ENCODE measurements at places on chromosomes 7 and 10. TPM values are rescaled to one million over a fixed set of nuclear protein-coding genes. Genes with fewer than 3 reads are reported as not detected.
A peak's percentile ranks its signal among the peaks of the same experiment; 100 is the strongest.

DNA sequence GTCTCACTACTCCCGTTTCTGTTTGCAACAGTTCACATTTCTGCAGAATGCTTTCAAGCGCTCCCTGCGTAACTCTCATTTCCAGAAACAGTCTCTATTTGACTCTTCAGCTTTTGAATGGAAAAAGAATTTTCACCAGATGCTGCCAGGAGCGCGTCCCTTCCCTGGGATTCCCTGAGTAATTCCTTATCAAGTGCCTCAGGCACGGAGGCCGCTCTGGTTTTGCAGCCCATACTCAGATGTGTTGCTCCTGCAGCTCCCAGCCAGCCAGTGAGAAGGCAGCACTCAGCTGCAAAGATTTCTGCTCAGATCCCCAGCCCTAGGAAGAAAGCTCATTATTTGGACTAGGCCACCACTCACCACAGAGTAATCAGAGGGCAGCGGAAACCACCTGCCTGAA lies 161.1 kb upstream of the CHST15 start:
- no peak for DNase-seq

GRCh38 chr10:1315178-1315577 lies 259.0 kb downstream of the WDR37 start:
- DNase-seq, result no peak

- DNase-seq, result no peak
Measured at GRCh38 chr7:17934094-17934493, 6.2 kb downstream of the SNX13 start.

GRCh38 chr10:58210160-58210559 lies 57.5 kb downstream of the IPMK start:
- peak; percentile 48 for DNase-seq

DNA sequence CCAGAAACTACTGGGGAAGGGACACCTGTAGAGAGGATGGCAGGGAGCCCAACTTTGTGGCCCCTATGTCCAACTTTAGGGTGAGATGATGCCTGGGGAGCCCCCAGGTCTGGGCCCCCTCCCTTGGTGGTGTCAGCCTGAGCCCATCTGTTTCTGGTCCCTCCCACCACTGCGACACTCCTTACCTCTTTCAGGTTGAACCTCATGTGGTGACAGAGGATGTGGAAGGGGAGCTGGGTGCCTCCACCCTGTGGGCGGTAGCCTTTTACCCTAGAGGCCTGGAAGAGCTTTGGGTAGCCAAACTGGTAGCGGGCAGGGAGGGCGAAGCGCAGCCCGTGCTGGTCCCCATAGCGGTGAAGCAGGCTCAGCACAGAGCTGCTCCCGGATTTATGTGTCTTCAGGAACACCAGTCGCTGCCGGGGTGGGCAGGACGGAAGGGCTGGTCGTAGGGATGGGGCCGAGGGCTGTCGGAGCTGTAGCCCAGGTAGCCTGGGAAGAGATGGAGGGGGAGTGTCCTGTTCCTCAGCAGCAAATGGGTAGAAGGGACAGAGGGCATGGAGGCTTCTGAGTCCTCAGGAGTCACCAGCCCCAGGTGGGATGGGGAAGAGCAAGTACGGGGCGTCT lies 2.0 kb downstream of the GAL3ST4 start:
- peak; percentile 49 for DNase-seq

GRCh38 chr7:154676422-154677073 lies 326.4 kb downstream of the PAXIP1 start:
- no peak for DNase-seq

- no peak for DNase-seq
Measured at GRCh38 chr10:58642283-58642682, 129.6 kb downstream of the BICC1 start.

DNA sequence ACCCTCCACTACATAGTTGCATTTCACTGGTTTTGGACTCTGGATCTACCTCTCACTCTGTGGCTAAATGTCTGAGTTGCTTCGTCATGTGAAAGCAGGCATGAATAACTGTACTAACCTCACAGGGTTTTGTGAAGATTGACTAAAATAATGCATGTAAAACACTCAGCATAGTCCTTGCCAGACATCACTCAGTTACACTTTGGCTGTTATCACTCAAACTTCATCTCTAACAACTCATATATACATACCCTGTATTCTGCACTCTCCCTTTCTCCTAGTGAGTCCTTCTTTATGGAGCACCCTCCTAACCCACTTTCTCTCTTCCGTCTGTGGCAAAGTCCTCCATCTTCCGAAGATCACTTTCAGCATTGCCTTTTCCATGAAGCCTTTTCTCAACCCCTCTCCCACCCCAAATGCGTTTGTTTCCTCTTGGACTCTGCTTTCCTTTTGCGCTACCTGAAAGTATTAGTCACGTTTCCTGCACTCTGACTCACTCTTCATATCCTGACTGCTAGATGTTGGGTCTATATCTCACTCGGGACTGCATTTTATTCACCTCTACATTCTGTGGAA lies 72.6 kb downstream of the OSBPL3 start:
- no peak for DNase-seq

DNA sequence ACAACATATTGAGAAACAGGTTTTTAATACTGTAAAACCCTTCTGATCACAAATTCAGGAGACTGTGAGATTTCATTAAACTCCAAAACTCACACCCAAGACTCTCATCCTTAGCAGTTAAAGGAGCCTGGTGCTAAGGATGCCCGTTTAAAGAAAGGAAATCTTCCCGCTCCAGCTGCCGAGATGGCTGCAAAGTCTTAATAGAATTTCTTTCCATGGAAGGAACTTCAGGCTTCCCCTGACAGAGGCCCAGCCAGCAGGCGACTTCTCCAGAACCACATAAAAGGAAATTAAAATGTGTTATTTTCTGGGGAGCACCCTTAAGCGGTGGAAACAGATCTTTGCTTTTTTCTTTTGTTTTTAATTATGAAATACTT lies 104.7 kb upstream of the CHST15 start:
- DNase-seq, result peak; percentile 19

DNA sequence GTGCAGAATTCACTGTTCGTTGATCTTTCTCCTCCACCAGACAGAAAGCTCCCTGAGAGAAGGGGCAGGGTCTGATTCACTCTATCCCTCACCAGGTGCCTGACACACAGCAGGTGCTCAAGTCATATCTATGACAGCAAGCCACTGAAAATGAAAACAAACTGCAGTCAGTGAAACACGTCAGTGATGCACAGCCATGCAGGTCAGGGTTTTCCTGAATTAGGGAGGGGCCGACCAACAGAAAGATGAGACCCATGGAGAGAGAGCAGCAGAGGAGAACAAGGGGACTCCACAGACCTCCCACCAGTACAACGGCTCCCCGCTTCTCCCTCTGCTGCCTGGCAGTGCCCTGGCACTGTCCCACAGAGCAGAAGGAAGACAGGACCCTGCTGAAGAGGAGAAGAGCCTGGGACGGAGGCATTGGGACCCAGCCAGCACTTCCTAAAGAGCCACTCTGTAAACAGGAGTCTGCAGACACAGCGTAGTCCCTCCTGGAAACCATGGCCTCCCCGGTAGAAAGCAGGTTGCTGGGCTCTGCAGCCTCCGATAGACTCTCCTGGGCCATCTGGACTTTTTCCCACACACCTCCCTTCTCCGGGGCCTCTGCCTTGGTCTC lies 50.3 kb downstream of the FAM53B start:
- no peak for DNase-seq

DNA sequence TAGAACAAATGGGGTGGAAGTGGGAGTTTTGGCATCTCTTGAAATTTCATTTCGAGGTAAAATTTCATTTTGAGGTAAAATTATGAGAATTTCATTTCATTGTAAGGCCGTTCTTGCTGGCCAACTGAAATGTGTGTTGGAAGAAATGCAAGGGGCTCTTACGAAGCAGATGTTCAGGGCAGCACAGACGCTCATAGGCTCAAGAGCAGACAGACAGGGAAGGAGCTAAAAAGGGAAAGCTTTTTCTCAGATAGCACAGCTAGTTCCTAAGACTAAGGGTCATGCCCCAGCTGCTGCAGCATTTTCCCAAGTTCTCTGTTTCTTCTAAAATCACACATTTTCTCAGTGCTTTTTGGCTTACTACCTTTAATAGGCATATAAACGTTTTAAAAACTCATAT lies 65.1 kb upstream of the SFMBT2 start:
- DNase-seq, result no peak

GRCh38 chr7:3033581-3033980 lies 10.1 kb downstream of the CARD11 start:
- no peak for DNase-seq

GRCh38 chr10:115073796-115074195 lies 19.4 kb upstream of the ATRNL1 start:
- DNase-seq, result no peak

DNA sequence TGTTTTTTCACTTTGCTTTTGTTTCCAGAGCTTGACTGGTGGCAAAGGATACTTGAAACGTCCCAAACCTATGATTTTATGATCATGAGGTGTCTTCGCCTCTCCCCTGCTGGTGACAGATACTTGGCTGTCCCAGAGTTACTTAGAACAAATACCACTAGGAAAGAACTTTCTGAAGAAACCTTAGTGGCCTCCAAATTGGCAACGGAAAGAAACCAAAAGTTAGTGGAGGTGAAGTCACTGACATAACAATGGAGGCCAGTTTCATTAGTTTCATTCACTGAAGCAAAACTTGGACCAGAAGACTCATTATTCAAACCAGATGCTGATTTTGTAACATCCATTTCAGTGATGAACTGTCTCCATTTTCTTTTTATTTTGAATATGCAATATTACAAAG lies 68.6 kb downstream of the JAZF1 start:
- no peak for DNase-seq

DNA sequence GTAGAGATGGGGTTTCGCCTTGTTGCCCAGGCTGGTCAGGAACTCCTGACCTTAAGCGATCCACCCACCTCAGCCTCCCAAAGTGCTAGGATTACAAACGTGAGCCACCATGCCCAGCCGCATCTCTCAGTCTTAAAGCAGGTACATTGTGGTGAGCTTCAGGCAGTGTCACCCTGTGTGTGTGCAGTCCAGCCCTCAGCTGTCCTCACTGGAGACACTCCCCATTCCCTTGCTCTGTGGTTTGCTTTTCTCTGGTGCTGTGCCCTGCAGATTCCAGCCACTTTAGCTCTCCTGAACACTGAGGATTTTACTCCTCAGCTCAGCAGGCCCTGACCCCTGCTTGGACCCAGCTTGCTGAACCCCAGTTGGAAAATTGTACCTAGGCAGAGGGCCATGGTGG lies 6.1 kb downstream of the TRRAP start:
- DNase-seq, result no peak

- DNase-seq, result no peak
Measured at GRCh38 chr10:293636-294035, 158.4 kb downstream of the ZMYND11 start.

GRCh38 chr10:58697691-58698090 lies 185.0 kb downstream of the BICC1 start:
- DNase-seq, result no peak

- no peak for DNase-seq
Measured at GRCh38 chr10:108434559-108435252, 1270.2 kb upstream of the SORCS1 start.

DNA sequence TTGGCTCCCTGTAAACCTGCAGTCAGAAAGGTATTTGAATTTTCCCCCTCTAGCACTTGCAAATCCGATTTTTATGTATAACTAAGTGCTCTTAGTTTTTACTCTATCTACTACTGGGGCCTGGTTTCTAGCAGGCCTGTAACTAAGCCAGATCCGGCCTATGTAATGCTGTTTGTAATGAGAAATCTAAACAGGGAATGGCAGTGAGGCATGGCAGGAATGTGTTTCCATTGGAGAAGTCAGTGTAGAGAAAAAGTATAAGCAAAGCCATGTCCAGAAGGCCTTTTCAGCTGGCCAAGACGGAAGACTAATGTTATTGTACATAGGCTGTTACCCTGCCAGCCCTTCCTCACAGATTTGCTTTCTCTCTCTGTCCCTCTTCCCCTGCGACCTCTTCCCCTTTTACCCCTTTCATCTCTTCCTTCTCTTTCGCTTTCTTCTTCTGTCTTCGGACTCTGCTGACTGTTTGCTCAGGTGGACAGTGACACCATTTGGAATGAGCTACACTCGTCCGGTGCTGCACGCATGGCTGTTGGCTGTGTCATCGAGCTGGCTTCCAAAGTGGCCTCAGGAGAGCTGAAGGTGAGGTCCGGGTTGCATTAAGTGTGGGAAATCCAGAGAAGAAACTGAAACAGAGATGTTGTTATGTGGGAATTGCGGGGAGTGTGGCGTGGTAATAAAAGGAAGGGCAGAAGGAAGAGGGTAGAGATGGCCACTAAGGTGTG lies 297.5 kb downstream of the HDAC9 start:
- DNase-seq, result no peak

DNA sequence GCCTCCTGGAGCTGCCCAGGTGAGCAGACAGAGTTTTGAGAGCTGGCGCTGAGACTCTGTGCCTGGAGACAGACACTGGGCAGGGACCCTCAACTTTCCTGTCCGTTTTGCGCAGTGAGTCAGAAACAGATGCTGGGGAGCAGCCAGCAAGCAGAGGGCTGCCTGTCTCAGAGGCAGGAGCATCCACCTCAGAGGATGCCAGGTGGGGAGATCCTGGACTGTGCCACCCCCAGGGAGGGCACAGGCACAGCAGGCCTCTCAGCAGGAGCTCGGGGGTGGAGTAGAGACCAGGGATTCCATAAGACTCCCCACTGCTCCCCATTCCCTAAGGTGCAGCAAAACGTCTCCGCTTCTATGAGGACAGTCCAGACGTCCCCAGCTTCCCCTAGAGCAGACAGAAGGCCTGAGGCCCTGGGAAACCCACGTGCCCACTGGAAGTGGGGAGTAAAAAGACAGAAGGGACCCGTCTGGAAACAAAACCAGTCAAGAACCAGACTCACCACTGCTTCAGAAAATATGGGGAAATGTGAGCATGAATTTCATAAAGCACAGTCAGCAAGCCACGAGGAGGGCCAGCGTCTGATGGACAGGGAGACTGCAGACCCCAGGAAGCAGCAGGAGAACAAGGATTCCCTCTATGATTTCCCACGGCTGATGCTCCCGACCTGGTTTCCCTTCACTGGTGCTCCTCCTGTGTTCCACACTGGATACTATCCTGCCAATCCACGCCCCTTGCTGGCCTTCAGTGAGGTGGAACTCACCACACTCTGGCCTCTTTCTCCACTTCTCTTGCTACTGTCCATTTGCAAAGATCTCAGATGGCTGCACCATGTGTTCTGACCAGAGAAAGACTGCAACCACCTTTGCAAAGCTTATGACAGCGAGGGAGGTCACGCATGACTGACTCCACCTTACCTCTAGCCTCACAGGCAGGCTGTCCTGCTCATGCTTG lies 151.3 kb upstream of the FAM20C start:
- peak; percentile 38 for DNase-seq

DNA sequence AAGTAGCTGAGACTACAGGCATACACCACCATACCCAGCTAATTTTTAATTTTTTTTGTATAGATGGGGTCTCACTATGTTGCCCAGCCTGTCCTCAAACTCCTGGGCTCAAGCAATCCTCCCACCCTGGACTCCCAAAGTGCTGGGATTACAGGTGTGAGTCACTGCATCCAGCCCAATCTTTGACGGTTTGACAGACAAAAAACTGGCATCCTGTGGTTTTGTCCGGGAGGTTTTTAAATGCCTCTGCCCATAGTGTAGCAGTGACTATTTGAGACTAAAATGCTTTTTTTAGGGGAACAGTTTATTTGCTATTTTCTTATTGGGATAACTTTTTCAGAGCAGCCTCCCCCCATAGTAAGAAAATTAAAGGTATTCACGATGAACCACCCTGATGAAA lies 523.7 kb upstream of the GALNT17 start:
- DNase-seq, result no peak

The HOXA5 gene
- total RNA-seq, result not detected

The SYT15B gene
- 0.33 TPM for total RNA-seq

The LBX1 gene
- total RNA-seq, result not detected

The CASP7 gene
- total RNA-seq, result 14.8 TPM

The SEMA3E gene
- total RNA-seq, result 294 TPM

The RBP4 gene
- total RNA-seq, result 0.82 TPM

The RFC2 gene
- 54.0 TPM for total RNA-seq

The CTAGE15 gene
- 0.35 TPM for total RNA-seq

The OR2A12 gene
- total RNA-seq, result not detected

The IL15RA gene
- 0.35 TPM for total RNA-seq

The JAZF1 gene
- total RNA-seq, result 33.6 TPM

All from endodermal cell (in vitro differentiated cells).